Esophagus mucosa (tissue), 1 donor: ENCODE measurements at places on chromosomes 12 and 14.

DNA sequence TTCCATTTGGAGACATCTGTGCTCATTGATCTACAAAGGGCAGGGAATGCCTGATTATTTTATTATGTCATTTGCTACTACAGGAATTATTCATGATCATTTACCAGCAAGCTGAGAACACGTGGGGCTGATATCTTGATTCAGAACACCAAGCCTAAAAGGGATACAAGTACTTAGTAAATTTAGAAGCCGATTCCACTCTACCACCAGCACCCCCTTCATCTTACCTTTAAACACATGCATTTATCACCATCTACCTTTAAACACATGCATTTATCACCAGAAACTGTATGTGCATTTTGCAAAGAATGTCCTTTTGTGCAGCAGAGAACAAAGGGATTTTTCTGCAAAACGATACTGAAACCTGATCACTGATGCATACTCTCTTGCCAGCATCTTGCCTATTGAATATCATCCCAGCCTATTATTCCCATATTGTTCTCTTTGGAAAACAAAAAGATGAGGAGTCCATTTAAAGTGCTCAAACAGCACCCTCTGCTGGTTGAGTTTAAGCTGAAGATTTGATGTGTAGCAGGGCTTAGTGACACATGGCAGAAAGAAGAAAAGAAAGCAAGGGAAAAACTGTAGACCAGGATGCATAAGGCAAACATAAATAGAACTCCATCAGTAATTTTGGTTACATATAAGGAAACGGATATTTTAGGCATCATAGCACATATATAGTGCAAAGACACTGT is 132.6 kb upstream of the PLEKHG7 start:
- ATAC-seq = peak; percentile 60

DNA sequence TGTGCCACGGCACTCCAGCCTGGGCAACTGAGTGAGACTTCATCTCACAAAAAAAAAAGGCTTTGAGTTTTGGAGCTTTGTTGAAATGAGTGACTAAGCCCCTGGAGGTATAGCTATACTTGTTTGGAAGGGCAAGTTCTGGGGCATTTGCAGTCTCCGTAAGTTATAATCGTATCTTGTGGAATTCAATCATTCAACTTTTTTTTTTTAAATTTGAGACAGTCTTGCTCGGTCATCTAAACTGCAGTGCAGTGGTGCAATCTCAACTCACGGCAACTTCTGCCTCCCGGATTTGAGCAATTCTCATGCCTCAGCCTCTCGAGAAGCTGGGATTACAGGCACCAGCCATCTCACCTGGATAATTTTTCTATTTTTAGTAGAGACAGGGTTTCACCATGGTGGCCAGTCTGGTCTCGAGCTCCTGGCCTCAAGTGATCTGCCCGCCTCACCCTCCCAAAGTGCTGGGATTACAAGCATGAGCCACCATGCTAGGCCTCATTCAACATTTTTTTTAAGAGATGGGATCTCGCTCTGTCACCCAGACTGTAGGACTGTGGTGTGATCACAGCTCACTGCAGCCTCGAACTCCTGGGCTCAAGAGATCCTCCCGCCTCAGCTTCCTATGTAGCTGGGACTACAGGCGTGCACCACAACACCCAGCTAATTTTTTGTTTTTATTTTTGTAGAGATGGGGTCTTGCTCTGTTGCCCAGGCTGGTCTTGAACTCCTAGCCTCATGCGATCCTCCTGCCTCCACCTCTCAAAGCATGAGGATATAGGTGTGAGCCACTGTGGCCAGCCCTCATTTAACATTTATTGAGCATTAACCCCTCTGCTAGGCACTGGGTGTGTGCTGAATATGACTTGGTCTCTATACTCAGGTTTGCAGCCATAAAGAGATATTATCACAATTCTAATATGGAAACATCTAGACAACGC is 133.7 kb upstream of the MAP1LC3B2 start:
- no peak for ATAC-seq

GRCh38 chr12:120199595-120200306 is 1.2 kb downstream of the RPLP0 start:
- ATAC-seq = peak; percentile 51

DNA sequence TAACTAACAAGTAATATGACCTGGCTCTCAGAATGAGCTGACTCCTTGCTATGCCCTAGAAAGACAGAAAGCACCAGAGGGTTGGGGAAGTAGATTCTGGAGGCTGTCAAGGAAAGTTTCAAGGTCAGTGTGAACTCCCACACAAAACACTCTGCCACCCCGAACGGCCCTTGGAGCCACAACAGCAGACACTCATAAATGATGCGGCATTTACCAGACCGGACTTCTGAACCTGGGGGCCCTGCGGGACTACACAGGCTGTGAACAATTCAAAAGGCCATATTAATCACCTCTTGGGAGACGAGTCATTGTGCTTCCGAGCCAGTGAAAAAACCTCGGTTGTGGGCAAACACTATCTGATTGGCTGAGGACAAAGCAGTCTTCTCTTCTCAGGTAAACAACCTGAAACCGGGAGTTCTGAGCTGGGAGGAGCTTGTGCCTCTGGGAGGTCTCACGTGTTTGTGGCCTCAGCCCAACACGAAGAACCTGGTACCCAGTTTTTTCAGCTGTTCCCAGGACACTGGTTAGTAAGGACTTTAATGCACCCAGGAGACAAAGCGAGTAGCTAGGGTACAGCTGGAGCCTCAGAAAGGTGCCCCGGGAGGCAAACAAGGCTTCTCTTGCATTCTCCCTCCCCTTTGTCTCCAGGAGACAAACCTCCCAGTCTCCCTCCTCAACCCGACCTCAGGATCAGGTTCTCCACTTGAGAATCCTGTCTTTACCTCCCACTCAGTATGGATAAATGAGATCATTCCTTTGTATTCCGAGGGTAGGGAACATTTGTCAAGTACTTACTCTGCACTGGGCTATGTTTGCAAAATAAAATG is 35.3 kb downstream of the VWF start:
- peak; percentile 20 for ATAC-seq

DNA sequence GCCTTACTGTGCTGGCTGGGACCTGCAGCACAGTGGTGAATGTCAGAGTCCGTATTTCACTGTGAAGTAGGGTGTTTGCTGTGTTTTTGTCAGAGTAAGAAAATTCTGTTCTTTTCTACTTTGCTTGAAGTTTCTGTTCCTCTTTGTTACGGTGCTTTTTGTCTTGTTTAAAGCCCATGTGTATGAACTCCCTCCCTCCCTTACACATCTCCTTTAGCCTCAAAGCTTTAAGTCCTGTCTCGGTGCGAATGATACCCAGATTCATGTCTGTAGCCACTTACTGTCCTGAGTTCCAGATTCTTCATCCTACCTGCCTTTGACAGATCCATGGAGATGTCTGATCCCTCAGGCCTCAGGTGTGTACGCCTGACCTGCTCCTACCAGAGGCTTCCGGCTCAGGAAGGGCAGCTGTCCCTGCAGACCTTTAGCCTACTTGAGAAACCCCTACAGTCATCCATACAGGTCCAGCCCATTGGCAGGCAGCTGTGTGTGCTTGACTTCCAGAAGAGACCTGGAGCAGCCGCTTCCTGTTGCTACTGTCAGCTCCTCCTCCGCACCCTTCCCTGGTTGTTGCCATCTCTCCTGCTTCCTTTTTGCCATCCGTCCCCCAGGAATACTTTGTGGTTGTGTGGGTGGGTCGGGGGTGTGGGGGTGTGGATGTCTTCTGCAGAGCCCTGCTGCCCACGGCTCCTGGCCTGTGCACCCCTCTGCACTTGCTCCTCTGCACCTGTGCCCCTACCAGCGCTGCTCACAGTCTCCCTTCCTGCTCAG is 72.9 kb downstream of the DDX51 start:
- no peak for ATAC-seq

DNA sequence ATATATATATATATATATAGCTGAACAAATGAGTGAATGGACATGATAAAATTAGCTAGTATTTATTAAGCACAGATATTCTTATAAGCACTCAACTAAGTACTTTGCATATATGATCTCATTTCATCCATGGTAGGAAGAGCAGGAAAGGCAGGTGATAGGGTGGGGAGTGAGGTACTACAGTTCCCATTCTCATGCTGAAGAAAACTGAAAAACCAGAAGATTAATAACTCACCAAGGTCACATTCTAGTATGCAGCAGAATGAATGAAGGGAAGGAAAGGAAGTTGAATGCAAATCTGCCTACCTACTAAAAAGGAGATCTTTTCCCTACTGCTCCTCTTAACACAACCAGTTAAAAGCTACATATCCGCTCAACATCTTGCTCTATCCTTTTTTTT is 298.1 kb upstream of the TMPO start:
- ATAC-seq = no peak

DNA sequence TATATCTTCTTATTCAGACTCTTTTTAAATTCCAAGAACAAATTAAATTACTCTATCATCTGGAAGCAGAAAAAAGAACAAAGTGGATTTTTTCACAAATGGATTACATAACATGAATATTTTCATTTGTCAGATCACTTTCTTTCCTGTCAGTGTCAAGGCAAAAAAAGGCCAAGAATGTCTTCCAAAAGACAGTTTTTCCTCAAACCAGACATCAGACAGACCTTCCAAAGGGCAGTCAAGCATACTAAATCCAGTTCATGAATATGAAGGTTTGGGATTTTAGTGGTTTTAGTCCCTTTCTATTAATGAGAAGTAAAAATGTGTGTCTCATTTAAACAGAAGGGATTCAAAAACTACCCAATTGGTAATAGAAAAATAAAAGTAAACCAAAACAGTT is 336.0 kb downstream of the CEP128 start:
- ATAC-seq = no peak

DNA sequence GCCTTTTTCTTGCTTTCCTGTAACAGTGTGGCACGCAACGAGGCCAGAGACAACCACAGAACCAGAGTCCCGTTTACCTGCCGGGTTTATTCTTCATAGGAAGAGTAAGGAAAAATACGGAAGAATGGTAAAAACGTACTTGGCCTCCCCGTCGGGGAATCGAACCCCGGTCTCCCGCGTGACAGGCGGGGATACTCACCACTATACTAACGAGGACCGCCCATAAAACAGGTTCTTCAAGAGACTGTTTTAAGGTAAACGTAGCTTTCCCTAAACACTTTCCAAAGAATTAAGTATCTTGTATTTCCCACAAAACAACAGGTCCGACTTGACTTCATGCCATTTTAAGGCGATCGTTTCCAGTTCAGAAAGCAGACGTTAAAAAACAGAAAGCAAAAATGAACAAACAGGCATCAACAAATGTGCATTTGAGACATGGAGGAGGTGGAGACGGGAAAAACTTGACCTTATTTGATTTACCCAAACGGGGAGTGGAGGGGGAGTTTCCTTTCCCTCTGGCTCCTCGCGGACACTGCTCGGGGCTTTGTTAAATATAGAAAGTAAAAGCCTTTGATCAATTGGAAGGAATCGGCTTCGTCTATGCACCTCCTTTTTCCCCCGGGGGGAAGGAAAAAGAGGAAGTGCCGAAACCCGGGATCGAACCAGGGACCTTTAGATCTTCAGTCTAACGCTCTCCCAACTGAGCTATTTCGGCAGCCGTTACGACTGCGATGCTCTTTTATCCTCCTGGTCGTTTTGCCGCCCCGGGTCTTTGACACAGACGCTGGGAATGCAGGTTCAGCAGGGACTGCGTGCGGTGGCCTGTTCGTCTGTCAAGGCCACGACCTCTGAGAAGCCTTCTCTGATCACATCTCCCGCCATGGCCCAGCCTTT is 13.0 kb upstream of the UBC start:
- peak; percentile 88 for ATAC-seq

GRCh38 chr12:102652645-102653313 is 172.4 kb upstream of the IGF1 start:
- ATAC-seq = no peak

DNA sequence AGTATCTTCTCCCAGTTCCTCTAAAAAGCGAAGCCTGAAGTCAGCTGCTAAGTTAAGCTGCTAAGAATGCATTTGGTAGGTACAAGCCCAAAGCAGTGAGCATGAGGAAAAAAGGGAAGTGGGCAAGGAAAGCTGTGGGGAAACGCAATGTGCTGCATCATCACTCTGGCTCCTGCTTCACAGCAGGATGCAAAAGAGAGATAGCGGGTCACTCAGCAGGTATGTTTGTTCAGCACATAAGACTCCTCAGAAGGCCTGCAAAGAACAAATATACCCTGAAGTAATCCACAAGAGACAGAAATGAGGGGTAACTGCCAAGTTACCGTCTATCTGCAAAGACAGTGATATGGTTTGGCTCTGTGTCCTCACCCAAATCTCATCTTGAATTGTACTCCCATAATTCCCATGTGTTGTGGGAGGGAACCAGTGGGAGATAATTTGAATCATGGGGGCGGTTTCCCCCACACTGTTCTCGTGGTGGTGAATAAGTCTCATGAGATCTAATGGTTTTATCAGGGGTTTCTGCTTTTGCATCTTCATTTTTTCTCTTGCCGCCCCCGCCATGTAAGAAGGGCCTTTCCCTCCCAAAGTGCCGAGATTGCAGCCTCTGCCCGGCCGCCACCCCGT is 127.4 kb upstream of the EGLN3 start:
- ATAC-seq = no peak

DNA sequence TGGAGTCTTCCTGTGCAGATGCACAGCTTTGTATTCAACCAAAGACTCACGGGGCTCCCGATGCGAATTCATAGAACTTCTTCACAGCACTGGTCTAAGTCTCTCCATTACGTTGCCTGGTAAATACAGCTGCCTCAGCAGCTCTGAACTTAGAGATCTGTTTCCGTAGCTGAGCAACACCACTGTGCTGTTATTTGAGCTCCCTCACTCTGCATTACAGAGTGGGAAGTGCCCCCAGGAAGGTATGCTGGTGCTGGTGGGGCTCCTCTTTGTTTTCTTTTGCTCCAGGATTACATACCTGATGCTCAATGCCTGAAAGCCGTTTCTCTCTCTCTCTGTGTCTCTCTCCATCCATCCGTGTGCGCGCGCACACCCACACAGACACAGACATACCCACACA is 227.5 kb upstream of the RMST start:
- no peak for ATAC-seq

DNA sequence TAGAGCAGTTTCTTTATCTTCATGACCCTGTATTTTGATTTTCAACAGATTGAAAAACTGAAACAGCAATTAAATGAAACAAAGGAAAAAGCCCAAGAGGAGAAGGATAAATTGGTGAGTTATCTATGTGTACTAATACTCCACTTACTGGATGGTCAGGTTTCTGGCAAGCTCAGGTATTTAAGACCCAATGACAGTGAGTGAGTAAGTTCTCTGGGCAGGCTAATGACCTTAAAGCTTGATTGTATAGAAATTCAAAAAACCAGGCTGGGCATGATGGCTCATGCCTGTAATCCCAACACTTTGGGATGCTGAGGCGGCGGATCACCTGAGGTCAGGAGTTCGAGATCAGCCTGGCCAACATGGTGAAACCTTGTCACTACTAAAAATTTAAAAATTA is 10.0 kb downstream of the BBOF1 start:
- peak; percentile 93 for ATAC-seq

DNA sequence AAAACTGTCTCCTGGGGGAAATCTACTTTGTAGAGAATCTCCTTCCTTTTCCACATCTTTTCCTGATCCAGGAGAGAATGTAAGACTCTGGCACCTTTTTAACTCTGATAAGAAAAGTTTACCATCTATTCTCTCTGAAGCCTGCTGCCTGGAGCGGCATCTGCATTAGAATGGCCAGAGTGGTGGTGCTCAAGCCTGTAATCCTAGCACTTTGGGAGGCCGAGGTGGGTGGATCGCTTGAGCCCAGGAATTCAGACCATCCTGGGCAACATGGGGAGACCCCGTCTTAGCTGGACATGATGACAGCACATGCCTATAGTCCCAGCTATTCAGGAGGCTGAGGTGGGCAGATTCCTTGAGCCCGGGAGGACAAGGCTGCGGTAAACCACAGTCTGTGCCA is 1.4 kb upstream of the CHFR start:
- no peak for ATAC-seq

GRCh38 chr12:132542661-132543060 is 52.7 kb downstream of the FBRSL1 start:
- ATAC-seq = no peak
